Brain pericyte (primary cell): ENCODE measurements at places on chromosomes 11 and 22.

DNA sequence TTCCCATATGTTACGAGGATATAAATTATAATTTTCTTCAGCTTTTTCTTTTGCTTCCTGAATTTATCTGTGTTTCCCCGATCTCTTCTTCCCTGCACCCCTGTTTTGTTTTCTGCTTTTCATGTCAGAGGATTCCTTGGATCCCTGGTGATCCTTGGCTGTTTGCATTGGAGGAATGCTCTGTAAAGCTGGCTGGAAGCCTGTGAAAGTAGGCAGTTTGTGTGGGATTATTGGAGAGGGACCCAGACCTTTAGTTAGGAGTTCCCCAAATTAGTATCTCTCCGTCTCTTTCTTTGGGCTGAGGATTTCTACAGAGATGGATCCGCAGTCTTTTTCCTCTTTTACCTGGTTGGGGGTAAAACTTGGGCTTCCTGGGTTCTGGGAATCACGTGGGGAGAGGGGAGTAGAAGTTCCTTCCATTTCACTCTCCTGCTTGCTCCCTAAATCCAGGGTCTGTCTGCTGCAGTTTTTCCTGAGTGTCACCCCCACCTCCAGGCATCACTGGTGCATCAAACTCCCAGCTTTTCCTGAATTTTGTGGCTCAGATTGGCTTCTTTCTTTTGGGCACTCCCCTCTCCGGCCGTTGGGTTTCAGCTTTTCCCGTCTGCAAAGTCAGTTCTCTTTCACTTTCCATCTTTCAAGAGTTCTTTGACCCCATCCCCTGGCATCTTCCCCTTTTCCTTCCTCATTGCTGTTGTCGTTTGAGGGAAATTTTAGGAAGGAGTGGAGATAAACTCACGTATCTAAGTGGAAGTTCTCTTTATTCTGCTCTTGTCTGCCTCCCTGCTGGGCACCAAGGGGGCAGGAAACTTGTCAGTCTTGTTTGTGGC is 79.1 kb upstream of the ALX4 start:
- DNase-seq = no peak

DNA sequence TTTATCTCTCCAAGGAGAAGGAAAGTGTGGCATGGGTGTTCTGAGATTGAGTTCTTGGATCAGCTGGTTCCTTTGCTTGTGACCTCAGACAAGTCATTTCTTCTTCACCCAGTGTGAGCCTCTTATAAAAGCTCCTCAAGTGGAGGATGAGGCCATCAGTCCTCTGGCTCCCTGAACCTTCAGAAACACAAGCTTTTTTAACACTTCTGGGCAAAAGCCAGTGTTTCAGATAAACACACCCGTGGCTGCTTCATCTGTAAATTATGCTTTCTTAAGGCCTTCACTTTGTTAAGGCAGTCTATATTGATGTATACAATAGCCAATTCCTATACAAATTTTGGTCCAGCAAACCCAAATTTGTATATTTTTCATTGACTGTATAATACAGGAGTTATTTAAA is 179.9 kb downstream of the DBX1 start:
- DNase-seq = no peak

GRCh38 chr22:40243891-40244290 is 66.2 kb downstream of the TNRC6B start:
- no peak for DNase-seq

DNA sequence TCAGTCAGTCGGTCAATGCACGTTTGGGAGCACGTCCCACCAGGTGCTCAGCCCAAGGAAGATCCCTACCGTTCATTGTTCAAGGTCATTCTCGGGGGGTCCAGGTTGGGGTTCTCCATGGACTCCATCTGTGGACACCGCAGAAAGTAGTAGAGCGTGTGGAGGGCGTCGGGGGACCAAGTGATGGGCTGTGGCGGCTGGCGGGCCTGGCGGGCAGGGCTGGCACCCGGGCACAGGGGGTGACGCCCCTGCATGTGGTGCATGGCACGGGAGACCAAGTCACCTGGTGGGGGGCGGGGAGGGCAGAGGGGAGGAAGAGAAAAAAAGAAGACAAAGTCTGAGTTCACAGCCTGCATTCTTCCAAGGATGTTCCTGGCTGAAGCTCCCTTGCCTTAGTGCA is 91.8 kb downstream of the NAT10 start:
- DNase-seq = no peak

DNA sequence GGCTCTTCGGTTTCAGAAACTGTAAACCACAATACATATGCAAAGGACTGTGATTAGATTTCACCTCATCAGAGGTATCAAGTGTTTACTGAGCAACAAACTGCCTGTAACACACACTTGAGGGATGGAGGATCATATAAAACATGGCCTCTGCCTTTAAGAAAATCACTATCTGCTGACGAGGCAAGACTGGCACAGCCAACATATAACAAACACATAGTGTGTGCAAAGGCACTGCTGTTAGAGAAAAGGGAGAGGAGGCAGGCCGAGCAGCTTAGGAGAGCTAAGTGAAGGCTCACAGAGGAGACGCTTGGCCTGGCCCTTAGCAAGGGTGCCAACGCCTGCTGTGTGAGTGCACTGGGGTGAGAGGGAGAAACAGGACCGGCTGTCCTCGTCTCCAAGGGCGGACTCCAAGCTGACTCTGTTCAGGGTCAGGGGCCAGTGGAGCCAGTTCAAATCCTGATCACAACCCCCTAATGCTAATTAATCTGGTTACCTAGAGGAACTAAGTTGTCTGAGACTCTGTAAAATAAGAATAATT is 48.2 kb downstream of the LRFN4 start:
- no peak for DNase-seq
